Dermis blood vessel endothelial cell (primary cell): ENCODE measurements at places on chromosomes 6 and 20. TPM values are rescaled to one million over a fixed set of nuclear protein-coding genes. Genes with fewer than 3 reads are reported as not detected.

NT5DC1 gene
- 3.7 and 10.1 TPM in 2 replicates for total RNA-seq

MDN1 gene
- 28.2 and 35.8 TPM in 2 replicates for total RNA-seq

PRSS35 gene
- total RNA-seq: not detected in 2 replicates

KCNQ5 gene
- not detected in 2 replicates for total RNA-seq

FAM209B gene
- total RNA-seq: 0.33 TPM in 1 of 2 replicates, not detected in the other

PRR18 gene
- total RNA-seq: not detected in 2 replicates

PKHD1 gene
- 0.09 and 0.17 TPM in 2 replicates for total RNA-seq

NRSN1 gene
- not detected in 2 replicates for total RNA-seq

CCDC28A gene
- 22.1 and 23.7 TPM in 2 replicates for total RNA-seq

ETV7 gene
- 0.09 and 0.17 TPM in 2 replicates for total RNA-seq

RBPJL gene
- total RNA-seq: not detected in 2 replicates

SYNCRIP gene
- 70.6 and 160 TPM in 2 replicates for total RNA-seq

HLA-DQA1 gene
- total RNA-seq: not detected in 2 replicates

MCCD1 gene
- not detected in 2 replicates for total RNA-seq

TAGAP gene
- not detected in 2 replicates for total RNA-seq

STAU1 gene
- total RNA-seq: 51.1 and 102 TPM in 2 replicates

DOK5 gene
- 0.34 and 0.51 TPM in 2 replicates for total RNA-seq

TBXT gene
- total RNA-seq: not detected in 2 replicates

HSPA12B gene
- 15.1 and 16.7 TPM in 2 replicates for total RNA-seq

BRD2 gene
- 60.2 and 86.7 TPM in 2 replicates for total RNA-seq

HLA-DOA gene
- total RNA-seq: not detected in 2 replicates

DNMT3B gene
- total RNA-seq: 2.9 and 5.5 TPM in 2 replicates

XRN2 gene
- total RNA-seq: 97.5 and 121 TPM in 2 replicates

TCF21 gene
- total RNA-seq: not detected in 2 replicates

RIPOR3 gene
- total RNA-seq: 0.68 TPM in 1 of 2 replicates, not detected in the other

TUBB gene
- 301 and 692 TPM in 2 replicates for total RNA-seq

GFOD1 gene
- 40.1 and 41.7 TPM in 2 replicates for total RNA-seq

KHDC1L gene
- not detected in 2 replicates for total RNA-seq

MYBL2 gene
- 8.7 and 45.0 TPM in 2 replicates for total RNA-seq

SNX21 gene
- total RNA-seq: 22.6 and 35.7 TPM in 2 replicates

PNPLA1 gene
- not detected in 2 replicates for total RNA-seq

LY6G5C gene
- 3.6 and 4.5 TPM in 2 replicates for total RNA-seq

MLIP gene
- total RNA-seq: 2.6 and 4.4 TPM in 2 replicates

NNAT gene
- 0.23 and 0.34 TPM in 2 replicates for total RNA-seq

SLC17A3 gene
- 0.17 and 0.28 TPM in 2 replicates for total RNA-seq

ZSCAN23 gene
- 0.51 and 0.74 TPM in 2 replicates for total RNA-seq

RAET1G gene
- not detected in 2 replicates for total RNA-seq
